Stimulated activated CD8-positive, alpha-beta memory T cell treated with anti-CD3 and anti-CD28 coated beads, Interleukin-4, amount 100 ng/mL, for 48 hours (primary cell): ENCODE measurements at places on chromosomes 2 and 18.
A peak's percentile ranks its signal among the peaks of the same experiment; 100 is the strongest.

- DNase-seq, result no peak
These were observed 34.4 kb downstream of the CD28 start for GRCh38 chr2:203740871-203741281.

DNA sequence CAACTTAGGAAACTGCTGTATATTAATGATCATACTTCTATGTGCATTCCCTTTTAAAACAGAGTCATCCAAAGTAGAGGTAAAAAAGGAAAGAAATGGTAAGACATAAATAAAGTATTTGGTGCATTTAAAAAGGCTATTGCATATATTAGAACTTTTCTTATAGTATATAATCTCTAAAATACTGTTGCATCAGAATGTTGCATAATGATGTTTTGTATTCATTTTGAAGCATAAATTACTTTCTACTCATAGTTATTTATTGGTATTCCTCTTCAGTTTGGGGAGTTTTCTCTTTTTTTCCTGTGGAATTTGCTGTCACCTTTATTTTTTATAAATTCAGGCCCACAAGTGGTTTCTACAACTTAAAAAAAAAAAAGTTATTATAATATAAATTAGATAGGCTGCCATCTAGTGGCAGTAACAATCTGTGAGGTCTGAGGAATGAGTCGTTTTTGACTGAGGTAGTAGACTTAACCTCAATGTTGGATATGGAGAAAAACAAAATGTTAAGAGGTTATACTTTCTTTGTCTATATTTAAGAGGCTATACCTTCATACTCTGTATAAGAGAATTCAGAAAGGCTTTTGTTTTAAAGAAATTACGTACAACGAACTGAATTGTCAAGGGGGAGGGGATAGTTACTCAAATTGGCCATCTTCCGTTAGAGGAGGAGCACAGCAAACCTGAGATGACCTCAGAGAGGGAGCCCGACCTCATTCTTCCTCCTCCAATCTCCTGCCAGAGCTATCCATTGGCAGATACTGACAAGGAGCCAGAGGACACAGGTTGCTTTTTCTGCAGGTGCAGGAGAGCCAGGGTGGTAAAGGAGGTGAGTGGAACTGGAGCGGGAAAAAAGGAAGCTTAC lies 23.8 kb downstream of the ANKAR start:
- DNase-seq, result no peak

DNA sequence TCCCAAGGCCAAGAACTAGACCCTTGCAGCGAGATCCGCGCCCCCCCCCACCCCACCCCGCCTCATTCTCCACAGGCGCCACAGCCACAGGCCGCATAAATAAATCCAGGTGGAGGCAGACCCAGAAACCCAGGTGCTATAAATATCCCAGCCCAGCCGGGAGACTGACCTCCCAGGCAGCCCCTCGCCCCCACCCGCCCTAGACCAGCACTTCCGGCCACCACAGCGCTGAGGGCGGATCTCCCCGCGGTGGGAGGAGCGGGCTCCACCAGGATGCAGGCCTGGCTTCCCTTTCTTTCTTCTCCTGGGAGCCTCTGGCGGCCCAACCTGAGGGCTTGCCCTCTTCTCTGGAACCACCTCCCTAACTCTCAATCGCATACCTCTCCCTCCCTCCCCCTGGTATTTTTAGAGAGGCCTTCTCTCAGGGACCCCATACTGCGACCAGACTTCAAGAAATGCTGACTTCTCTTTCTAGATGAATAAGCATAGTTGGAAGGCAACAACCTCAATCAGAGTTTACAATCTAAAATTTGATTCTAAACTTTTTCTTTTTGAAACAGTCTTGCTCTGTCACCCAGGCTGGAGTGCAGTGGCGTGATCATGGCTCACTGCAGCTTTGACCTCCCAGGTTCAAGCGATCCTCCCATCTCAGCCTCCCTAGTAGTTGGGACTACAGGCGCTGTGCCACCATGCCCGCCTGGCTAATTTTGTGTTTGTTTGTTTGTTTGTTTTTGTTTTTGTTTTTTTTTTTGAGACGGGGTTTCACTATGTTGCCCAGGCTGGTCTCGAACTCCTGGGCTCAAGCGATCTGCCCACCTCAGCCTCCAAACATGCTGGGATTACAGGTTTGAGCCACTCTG lies 55.0 kb downstream of the PKDCC start:
- DNase-seq, result peak; percentile 59

GRCh38 chr2:60706021-60706420 lies 50.0 kb upstream of the PAPOLG start:
- DNase-seq, result no peak

- no peak for DNase-seq
These were observed 34.9 kb downstream of the SCN1A start for GRCh38 chr2:166092889-166093288.

GRCh38 chr18:1294229-1294628 lies 389.6 kb downstream of the ADCYAP1 start:
- no peak for DNase-seq

- no peak for DNase-seq
These were observed 186.0 kb upstream of the TNP1 start for GRCh38 chr2:217045700-217046475.

- peak; percentile 57 for DNase-seq
These were observed 30.0 kb downstream of the THNSL2 start for GRCh38 chr2:88199912-88200682.

DNA sequence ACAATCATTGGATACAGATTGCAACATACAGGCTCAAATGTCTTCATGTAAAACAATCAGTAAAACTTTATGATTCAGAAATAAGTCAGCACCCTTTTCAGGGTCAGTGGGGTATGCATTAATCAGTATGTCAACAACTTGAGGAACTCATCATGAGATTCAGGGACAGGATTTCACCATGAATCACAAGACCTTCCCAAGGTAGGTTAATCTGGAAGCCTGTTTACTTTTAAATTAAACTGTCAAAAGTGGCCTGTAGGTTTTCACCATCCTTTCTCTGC lies 104.8 kb downstream of the SP100 start:
- DNase-seq, result no peak

DNA sequence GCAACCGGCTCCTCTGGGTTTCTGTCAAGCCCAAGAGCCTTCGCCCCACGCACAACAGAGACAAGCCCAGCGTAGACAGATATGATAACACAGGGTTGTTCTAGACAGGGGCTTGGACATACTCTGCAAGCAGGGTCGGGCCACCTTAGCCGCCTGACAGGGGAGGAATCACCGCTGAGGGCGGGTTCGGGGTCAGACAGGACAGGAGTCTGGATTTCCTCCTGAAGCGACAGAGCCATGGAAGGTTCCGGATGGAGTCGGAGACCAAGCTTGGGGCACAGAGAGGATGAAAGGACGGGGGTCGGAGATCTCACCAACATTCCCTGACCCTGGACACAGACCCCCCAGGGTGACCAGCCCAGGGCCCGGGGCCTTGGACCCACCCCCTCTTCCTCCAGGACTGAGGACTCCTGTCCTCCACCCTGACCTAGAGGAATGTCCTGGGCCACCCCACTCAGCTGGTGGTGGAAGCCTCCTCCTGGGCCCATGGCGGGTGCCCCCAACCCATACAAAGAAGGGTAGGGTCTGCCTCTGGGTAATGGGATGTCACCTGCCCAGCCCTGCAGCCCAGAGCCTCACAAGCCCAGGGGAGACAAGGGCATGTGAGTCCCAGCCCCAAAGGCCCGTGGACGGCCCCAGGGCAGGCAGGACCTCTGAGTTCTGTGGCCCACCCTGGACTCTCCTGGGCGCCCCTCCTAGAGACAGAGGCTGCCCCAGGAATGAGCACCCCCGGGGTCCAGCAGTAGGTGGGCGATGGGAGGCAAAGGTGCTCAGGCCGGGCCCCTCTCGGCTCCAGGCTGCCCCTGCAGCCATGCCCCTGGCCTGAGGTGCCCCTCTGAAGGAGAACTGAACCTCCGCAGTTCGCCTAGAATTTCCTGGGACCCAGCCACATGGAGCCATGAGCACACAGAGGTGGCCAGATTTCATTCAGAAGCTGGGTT lies 44.1 kb upstream of the GPC1 start:
- no peak for DNase-seq

GRCh38 chr18:75213611-75214331 lies 3.2 kb downstream of the TSHZ1 start:
- no peak for DNase-seq

DNA sequence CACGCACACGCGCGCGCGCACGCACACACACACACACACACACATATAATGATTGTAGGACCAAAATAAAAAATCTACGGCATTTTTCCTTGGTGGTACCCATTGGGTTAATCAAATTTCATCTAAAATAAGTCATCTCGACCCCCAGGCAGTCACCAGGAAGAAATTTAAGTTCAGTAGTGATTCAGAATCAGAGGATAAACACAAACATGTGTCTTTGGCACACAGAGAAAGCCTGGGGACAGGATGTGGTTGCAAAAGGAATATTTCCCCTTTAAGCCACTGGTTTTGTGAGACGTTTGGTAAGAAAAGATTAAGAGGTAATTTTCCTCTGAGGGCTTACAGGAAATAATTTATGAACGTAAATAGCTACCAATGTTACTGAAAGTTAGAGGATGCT lies 171.6 kb upstream of the PIEZO2 start:
- DNase-seq, result no peak

- no peak for DNase-seq
These were observed 166.9 kb downstream of the GBX2 start for GRCh38 chr2:236001166-236001828.

DNA sequence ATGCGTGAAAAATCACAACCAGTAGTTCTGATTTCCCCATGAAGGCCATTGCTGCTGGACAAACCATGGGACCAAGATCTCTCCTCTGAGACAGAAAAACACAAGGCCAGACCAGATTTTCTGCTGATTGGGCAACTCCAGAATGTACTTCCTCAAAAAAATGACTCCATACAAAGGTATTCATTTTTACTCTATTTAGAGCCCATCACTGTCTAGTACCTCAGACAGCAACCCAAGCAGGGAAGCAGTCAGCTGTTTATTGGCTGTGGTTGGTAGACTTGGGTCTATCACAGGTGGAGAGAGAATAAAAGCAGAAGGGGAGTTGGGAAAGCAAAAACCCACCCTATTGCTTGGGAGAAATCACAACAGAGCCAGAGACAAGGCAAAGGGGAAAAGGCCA lies 219.9 kb downstream of the PIK3C3 start:
- DNase-seq, result no peak
